Adrenal gland (tissue), 19 donors: ENCODE measurements at places on chromosomes 3 and 15.

- no peak for DNase-seq
These were observed 16.4 kb upstream of the ST8SIA2 start for GRCh38 chr15:92377083-92377789.

- DNase-seq = no peak
These were observed 567.9 kb downstream of the GOLGA6L6 start for GRCh38 chr15:19973718-19974117.

DNA sequence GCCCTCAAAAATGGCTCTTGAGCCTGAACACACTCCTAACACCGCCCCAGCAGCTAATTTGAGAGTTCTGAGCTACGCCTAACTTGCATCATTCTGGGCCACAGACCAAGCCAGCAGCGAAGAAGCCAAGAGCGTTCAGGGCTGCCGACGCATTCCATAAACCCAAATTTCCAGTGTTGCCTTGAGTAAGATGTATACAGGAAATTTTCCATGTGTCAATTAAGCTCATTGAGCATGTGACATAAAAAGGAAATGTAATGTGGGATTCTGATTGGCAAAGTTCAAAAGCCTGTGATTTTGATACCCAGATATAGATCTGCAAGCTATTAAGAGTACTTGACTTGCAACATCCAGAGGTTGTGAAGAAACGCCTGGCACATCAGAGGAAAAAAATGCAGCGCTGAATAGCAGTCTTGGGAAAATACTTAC, 148.6 kb upstream of the NR2F2 start:
- no peak for DNase-seq

GRCh38 chr3:190337301-190337700, 15.1 kb upstream of the CLDN1 start:
- no peak for DNase-seq

DNA sequence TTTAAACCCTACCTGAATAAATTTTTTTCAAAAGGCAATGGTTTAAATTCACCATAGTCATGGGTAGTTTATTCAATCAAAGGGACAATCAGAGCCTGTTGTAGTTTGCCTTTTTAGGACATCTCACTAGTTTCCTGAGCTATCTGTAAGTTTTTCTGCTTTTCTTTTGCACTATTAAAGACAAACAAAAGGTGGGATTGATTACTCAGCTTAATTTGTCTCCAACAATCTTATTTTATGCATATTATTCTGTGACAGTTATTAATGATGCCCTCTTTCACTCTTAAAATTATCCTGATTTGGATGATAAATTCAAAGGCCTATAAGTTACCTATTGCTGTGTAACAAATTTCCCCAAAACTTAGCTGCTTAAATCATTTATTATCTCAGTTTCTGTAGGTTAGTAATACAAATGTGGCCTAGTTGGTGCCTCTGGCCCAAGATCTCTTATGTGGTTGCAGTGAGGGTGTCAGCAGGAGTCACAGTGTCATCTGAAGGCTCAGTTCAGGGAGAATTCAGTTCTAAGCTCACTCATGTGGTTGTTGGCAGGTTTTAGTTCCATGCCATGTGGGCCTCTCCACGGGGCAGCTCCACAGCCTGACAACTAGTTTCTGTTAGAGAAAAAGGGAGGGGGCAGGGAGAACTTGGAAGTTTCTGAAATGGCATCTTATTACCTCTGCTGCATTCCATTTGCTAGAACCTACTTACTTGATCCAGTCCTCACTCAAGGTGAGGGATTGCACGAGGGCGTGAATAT, 16.0 kb downstream of the ARMC8 start:
- no peak for DNase-seq

GRCh38 chr15:100016632-100017031, 283.4 kb upstream of the LYSMD4 start:
- DNase-seq = no peak

DNA sequence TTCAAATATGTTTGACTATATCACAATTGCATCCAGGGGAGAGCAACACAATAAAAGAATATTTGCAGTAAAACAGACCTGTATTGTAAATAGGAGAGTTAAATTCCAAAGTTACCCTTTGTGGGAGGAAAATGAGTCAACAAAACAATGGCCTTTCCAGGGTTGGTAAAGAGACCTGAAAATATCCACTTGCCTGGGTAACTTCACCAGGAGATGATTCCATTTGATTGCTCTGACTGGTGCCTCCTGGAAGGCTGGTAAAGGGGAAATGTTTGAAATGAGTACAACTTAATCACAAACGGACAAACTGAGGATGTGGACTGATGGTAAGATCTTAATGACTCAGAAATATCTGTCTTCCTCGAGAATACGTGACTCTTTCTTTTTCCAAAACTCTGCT, 43.6 kb upstream of the SRGAP3 start:
- DNase-seq = no peak

DNA sequence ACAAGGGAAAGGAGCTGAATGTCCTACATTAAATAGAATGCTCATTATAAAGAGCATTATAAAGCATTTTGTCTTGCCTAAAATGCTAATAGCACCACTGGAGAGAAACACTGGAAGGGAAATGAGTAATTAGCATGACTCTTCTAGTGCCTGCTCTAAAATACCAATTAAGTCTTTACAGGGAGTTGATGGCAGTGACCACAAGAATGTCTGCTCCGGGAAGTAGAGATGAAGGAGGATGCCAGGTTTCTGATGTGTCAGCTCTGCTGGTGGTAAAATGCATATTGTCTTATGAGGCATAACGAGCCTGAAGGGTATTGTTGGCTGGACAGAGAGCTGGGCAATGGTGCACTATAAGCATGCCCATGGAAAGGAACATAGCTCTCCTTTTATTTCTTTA, 49.5 kb downstream of the MYLK start:
- DNase-seq = no peak

GRCh38 chr3:188434594-188434993, 280.6 kb downstream of the LPP start:
- no peak for DNase-seq

- DNase-seq = no peak
These were observed 973.7 kb downstream of the NSUN3 start for GRCh38 chr3:95036526-95037021.

GRCh38 chr3:163058031-163058854, 1561.6 kb downstream of the OTOL1 start:
- DNase-seq = peak; percentile 66

DNA sequence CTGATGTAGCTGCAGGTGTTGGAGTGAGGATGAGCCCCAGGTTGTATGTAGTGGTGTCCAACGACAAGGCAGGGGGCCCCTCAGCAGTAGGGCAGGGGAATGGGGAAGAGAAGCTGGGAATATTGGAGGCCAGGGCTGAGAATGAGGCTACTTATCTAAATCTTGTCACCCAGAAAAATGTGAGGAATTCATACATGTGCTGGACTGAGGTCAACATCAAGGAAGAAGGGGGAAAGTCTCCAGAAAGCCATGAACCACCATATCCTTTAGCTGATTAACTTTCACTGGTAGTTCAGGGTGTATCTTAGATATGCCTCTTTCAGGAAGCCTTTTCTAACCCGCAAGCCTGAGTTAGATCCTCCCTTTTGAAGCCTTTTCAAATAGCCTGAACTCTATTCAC, 22.6 kb upstream of the FSTL1 start:
- no peak for DNase-seq

GRCh38 chr15:40776537-40777141, 6.9 kb downstream of the C15orf62 start:
- DNase-seq = peak; percentile 56

GRCh38 chr3:124492824-124493223, 237.4 kb upstream of the UMPS start:
- DNase-seq = peak; percentile 55

DNA sequence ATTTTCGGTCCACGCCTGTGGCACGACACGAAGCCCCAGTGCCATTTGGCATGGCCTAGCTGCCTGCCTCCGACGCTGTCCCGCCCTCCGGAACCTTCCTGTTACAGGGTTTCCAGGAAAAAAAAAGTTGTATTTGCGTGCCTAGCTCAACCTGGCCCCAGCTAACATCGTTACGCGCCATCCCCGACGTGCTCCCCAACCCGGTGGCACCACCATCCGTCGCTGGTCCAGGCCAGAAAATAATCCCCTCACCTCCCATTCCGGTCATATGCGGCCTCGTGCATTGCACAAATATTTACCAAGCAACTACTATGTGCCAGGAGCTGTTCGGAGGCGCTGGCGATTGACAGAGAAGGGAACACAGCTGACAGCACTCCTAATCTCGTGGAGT, 1.4 kb upstream of the CYP1A1 start:
- DNase-seq = no peak

GRCh38 chr15:31435261-31435911, 108.8 kb downstream of the KLF13 start:
- peak; percentile 71 for DNase-seq
